ENCODE measurements at places on chromosomes 7 and 10. TPM values are rescaled to one million over a fixed set of nuclear protein-coding genes. Genes with fewer than 3 reads are reported as not detected.

DNA sequence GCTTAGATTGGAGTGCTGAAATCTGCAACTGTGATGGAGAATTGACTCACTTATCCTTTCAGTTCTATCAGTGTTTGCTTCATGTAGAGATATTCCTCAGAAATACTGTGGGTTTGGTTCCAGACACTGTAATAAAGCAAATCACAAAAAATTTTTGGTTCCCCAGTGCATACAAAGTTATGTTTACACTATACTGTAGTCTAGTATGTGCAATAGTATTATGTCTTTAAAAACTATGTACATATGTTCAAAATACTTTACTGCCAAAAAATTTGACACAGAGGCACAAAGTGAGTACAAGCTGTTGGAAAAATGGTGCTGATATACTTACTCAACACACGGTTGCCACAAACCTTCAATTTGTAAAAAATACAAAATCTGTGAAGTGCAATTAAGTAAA lies 112.5 kb downstream of the EPC1 start:
- H3K27ac ChIP-seq: no peak overlapping the region
- no peak overlapping the region for H3K4me3 ChIP-seq

GRCh38 chr10:100131571-100131970 lies 49.9 kb upstream of the CPN1 start:
- no peaks in the 10 kb centered on the region for H3K36me3 ChIP-seq
- H3K27ac ChIP-seq: no peak overlapping the region
- H3K4me1 ChIP-seq: no peaks in the 10 kb centered on the region
- no peak overlapping the region for H3K4me3 ChIP-seq

Gene ELOVL3
- 0.28 TPM for total RNA-seq

GRCh38 chr10:121667948-121668313 lies 69.7 kb upstream of the FGFR2 start:
- H3K36me3 ChIP-seq: no peaks in the 10 kb centered on the region
- H3K27me3 ChIP-seq: no peaks in the 10 kb centered on the region
- no peaks in the 10 kb centered on the region for H3K4me1 ChIP-seq
- no peak overlapping the region for H3K27ac ChIP-seq
- no peak for DNase-seq
- no peak overlapping the region for H3K4me3 ChIP-seq

DNA sequence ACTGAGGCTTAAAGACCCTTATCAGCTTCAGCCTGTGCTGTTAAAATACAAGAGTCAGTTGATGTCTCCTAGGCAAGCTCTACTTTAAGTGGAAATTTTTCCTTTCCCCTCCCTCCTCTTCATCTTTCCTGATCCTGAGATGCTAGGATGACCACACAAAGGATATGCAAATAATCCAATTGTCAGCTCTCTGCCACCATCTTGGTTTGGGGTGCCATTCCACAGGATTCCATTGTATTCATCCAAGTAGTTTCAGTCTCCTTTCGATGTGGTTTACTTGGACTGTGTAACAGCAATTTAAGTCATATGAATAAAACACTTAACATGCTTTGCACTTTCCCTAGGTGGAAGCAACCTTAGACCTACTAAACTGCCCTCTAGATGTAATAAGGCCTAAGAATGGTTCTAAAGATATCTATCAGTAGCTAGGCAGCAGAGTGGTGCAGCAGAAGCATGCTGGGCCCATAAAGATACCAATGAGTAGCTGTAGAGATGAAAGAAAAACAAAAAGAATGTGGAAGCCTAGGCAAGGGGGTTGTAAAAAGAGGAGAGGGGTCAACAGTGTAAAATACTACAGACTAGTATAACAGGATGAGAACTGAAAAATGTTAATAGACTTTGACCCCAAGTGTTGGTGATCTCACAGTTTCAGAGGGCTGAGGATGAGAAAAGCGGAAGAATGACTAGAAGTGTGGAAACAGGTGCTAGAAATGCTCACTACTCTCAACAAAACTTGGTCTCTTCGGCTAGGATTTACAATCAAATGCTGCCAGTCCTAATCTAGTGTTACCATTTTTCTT lies 2.4 kb upstream of the CFAP69 start:
- H3K4me3 ChIP-seq: no peak overlapping the region
- H3K4me1 ChIP-seq: no peaks in the 10 kb centered on the region
- no peak for DNase-seq
- no peaks in the 10 kb centered on the region for H3K36me3 ChIP-seq

- no peak overlapping the region for H3K4me3 ChIP-seq
- peaks cover 19% of the 10 kb centered on the region for H3K4me1 ChIP-seq
- 0 out of 2 replicates have a peak, but pooled peaks cover 1% of the 10 kb centered on the region for H3K36me3 ChIP-seq
- no peaks in the 10 kb centered on the region for H3K27me3 ChIP-seq
- DNase-seq: no peak
Measured at GRCh38 chr7:105779856-105780780, 96.3 kb downstream of the ATXN7L1 start.

- peaks cover 26% of the 10 kb centered on the region for H3K36me3 ChIP-seq
- H3K27me3 ChIP-seq: no peaks in the 10 kb centered on the region
- H3K27ac ChIP-seq: no peak overlapping the region
- no peak for DNase-seq
- peaks cover 3% of the 10 kb centered on the region for H3K4me1 ChIP-seq
Measured at GRCh38 chr10:74981831-74982633, 129.4 kb upstream of the SAMD8 start.

Data from IMR-90 (cell line).